ENCODE measurements at places on chromosomes 3 and 15.

GRCh38 chr3:125179143-125179883 is 33.2 kb downstream of the SLC12A8 start:
- no peak for DNase-seq

- DNase-seq: no peak
These were observed 335.1 kb downstream of the SV2B start for GRCh38 chr15:91435113-91435512.

DNA sequence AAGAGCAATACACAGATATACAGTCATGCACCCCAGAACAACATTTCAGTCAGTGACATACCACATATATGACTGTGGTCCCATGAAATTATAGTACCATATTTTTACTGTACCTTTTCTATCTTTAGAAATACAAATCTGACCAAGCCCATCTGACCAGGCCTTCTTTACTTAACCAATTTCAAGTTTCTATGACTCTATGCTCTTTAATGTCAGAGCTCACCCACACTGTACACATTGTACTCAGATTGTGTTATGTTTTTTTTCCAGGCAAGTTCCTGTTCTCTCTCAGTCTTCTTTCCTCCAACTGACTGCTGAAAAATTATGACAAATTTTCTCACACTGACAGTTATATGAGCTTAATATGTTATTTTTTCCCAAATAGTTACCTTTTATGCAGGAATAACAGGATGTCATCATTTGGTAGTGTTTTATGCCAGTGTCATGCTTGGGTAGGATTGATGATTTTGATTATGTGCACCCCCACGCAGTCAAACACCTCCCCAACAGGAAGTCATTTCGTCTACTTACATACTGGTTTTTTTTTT is 8.0 kb upstream of the CBLB start:
- DNase-seq: no peak

- no peak for DNase-seq
These were observed 22.6 kb upstream of the LIMD1 start for GRCh38 chr3:45571969-45572368.

DNA sequence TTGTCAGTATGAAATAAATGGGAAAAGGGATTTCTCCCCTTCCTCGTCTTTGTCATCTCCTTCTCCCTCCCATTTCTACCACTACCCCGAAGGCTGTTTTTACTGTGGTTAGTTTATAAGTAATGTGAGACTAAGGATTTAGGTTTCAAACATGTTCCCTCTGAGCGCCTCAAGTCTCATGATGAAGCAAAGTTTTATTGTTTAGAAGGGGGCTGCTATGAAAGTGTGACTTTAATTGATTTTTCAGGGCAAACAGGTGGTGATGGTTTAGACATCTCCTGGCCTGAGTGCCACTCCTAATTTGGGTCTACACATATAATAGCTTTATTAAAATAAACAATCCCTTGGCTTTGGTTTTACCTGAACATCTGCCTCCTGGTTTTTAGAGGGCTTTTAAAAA is 185.5 kb downstream of the MCTP2 start:
- DNase-seq: no peak

DNA sequence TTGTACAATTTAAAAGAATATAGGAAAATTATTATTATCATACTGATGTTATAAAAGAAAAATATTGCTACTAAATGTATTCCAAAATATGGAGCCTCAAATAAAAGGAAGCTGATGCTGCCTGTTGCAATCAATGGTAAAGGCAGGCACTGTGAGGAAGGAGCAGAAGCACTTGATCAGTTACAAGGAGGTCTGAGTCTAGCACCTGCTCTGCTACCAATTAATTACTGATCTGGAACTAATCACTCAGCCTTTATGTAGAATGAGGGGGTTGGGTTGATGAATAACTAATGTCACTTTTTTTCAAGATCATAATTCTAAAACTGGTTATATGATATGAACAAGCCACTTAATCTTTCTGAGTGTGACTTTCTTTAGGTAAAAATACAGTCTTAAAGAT is 5.5 kb downstream of the ADGRG7 start:
- DNase-seq: no peak

DNA sequence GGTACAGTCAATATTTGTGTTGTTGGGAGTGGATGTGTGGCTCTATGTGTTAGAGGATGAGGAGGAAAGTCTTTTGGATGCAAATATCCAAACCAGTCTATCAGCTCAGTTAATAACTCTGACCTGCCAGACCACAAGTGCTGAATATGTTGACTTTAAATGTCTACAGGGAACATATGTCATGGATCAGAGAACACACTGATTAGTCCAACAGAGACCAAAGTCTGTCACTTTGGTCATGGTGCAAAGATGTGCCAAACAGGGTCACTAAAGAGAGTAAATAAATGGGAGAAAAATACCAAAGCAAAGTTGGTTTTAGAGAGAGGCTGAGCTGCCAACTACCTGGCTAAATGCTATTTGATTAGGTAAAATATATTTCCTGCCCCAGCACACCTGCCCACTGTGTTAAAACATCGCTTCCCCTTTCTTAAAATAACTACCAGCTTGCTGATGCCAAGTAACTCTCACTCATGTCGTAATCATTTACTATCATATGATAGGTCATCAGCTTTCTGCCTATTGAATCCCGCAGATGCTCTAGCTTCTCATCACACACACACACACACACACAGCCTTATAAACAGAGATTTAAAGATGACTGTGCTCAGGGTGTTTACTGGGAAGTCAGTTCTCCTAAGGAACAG is 173.3 kb downstream of the PDZRN3 start:
- no peak for DNase-seq

DNA sequence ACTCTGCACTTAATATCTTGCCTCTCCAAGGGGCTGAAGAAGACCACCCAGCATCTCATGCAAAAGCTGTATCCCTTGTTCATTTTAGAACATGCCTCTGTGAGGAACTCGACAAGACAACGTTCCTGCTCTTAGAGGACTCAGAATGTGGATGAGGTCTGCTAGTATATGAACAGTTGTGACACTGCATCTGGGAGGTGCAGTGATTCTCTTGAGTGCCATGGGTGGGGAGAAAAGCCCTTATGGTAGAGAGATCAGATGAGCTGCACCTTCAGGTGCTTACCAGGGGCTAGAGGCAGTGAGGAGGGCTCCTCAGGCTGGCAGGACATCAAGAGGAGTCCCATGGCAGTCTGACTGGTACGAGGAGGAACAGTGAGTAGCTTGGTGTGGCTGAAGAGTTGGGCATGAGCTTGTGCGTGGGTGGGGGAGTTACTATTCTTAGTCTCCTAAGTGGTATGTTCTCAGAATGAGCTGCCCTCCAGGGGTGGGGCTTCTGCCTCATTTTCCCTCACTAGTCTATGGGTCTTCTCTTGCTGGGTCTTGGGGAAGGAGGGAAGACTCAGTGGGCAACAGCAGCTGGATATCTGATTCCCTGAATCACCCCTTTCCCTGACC is 56.7 kb upstream of the ATP2B2 start:
- DNase-seq: no peak

DNA sequence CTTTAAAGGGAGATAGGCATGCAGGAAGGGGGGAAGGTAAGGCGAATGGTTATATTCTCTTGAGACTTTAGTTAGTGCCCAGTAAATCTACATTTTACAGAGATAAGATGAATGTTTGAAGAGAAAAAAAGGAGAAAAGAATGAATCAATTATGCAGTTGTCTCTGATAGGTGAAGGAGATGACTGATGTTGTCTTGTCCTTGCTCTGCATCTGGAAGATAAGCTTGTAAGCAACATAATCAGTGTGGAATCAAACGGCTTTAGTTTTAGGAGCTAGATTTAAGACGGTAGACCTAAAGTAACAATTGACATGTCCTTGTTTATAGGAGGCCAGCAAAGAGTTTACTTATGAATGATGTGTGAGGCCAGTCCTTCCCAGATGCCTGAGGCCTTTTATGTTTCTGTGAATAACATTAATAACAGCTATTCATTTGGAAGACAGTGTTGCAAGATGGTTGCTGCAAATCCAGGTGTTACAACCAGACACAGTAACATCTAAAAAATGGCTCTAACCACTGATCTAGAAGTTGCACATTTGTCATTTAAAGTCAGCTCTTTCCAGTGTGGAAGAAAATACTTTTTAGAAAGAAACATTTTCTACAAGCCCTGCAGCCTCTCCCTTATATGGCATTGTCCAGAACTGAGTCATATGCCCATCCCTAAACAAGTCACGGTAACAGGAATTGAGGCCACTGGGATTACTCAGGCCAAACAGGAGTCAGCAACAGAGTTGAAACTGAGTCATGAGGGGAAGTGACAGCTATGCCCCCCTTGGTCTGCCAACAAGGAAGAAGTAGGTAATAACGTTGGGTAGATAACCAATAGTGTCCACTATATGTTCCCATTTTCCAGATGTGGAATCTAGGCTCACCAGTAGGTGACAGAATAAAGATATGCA is 77.5 kb upstream of the FBN1 start:
- DNase-seq: no peak

DNA sequence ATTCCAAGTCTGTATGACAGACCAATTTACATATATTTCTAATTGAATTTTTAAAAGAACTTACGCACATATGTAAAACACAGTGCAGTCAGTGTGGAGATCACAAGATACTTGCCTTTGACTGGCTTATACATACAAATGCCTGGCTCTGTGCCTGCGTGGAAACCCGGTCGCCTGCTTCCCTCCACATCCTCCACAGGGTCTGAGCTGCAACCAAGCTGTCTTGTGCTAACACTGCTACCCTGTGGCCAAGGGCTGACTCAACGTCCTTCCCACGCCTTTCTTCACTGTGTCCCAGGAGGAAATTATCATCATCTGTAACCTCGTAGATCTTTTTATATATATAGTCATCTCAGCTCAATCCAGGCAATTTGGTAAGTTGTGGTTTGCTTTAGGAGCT is 117.0 kb downstream of the WNT7A start:
- no peak for DNase-seq
